ENCODE measurements at places on chromosomes 3 and 15. TPM values are rescaled to one million over a fixed set of nuclear protein-coding genes. Genes with fewer than 3 reads are reported as not detected.
A peak's percentile ranks its signal among the peaks of the same experiment; 100 is the strongest.

MASP1 gene
- total RNA-seq = 0.17 TPM

B3GALNT1 gene
- total RNA-seq = 25.1 TPM

STX19 gene
- 5.1 TPM for total RNA-seq

DNAH12 gene
- total RNA-seq = 0.92 TPM

DNA sequence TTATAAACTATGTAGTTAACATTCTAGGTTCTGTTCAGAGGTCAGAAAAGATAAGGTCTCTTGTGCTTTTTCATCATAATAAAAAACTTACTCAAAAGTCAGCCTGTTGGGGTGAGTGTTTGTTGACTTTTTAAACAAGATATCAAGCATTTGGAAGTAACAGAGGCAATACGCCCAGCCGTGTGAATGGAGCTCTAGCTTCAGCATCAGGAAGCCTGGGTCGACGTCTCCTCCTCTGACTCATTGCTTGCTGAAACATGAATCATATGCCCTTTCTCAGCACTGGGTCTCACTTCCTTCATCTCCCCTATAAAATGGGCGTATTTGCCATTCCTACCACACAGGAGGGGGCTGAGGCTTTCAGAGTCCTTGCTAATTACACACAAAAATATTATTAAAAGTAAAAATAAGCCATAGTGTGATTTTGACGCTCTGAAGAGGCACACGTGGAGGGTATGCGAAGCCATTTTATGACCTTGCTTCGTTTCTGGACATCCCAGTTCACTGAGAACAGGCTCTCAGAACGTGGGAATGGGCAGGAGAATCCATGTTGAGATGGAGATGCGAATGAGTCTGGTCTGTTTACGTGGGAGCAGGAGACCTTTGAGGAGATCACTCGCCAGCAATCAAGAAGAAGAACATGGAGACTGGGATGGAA lies 220.8 kb upstream of the TPRG1 start:
- peak; percentile 87 for DNase-seq

GRCh38 chr3:106913966-106914365 lies 463.3 kb upstream of the CCDC54 start:
- DNase-seq = no peak

GRCh38 chr15:60886680-60887079 lies 342.4 kb downstream of the RORA start:
- no peak for DNase-seq

DNA sequence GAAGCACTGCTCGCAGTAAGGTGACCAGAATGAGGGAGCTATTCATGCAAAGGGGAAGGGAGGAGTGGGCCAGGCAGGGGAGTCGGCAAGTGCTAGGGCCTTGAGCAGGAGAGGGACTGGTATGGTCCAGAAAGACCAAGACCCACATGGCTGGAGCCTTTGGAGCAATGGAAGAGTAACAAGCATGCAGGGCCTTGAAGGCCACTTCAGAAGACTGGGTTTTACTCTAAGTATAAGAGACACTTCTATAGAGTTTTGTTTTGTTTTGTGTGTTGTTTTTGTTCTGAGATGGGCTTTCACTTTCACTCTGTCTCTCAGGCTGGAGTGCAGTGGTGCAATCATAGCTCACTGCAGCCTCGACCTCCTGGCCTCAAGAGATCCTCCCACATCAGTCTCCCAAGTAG lies 42.0 kb downstream of the BFSP2 start:
- no peak for DNase-seq

DNA sequence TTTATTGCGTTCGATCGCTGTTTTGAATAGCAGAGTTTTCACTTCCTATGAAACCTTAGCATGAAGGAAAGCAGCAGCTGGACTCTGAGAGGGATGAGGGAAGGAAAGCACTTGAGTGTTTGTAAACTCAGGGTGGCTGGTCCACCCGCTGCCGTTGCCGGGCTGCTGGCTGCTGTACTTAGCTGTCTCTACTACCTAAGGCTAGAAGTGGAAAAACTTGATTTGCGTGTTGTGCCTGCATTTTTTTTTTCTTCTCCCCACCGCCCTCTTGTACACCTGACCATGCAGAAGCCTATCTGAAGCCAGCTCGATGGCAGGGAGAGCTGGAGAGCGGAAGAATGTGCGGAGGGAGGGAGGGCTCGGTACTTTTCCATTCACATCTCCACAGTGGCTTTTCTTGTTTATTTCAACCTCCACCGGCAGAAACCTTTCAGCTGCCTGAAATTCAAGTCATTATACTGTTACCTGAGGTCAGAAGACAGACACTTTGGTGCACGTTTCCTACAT lies 4.8 kb upstream of the BCL6 start:
- DNase-seq = peak; percentile 93

GRCh38 chr3:71226565-71227269 lies 356.8 kb downstream of the FOXP1 start:
- DNase-seq = no peak

GRCh38 chr3:73484656-73485248 lies 140.0 kb downstream of the PDZRN3 start:
- no peak for DNase-seq

Measured in Calu3 (cell line).